Right lung (tissue), 10 donors: ENCODE measurements at places on chromosomes 16 and 17. TPM values are rescaled to one million over a fixed set of nuclear protein-coding genes. Genes with fewer than 3 reads are reported as not detected.

The CDRT15L2 gene
- polyA plus RNA-seq, result not detected

The ITGAD gene
- 0.03 TPM for polyA plus RNA-seq

The CAPNS2 gene
- 0.10 TPM for polyA plus RNA-seq

The PCGF2 gene
- 102 TPM for polyA plus RNA-seq

The MFSD6L gene
- 0.70 TPM for polyA plus RNA-seq

DNA sequence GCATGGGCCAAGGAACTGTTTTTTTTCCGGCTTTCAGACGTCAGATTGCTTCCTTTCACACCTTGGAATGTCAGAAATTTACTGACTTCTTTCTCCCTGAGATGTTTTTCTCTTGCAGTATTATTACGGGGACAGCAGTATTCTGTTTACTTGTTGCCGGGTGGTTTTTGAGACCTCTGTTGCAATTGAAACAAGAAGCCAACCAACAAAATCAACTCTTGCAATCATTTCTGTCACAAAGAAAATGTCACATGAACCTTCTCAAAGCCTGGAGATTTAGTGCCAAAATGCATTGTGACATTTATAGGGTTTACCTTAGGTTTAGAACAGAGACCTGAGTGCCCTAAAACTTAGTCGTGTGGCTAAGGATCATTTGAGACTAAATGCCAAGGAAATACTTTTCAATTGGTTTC lies 174.3 kb downstream of the MAP2K6 start:
- no peak for DNase-seq

DNA sequence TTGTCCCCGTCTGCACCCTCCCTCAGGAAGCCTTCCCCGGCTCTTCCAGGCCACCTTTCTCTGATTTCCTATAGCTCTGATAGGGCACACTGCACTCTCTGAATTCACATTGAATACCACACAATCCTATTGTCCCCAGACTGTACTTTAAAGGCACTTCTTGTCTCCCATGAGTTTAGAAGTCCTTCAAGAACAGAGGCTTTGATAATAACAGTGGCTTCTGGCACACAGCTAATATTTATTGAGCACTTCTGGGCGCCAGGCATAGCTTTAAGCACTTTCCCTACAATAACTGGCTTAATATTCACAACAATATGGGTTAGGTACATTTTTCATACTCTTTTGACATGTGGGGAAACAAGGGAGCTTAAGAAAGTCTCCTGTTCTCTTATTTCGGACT lies 169.7 kb upstream of the IRX6 start:
- no peak for DNase-seq

DNA sequence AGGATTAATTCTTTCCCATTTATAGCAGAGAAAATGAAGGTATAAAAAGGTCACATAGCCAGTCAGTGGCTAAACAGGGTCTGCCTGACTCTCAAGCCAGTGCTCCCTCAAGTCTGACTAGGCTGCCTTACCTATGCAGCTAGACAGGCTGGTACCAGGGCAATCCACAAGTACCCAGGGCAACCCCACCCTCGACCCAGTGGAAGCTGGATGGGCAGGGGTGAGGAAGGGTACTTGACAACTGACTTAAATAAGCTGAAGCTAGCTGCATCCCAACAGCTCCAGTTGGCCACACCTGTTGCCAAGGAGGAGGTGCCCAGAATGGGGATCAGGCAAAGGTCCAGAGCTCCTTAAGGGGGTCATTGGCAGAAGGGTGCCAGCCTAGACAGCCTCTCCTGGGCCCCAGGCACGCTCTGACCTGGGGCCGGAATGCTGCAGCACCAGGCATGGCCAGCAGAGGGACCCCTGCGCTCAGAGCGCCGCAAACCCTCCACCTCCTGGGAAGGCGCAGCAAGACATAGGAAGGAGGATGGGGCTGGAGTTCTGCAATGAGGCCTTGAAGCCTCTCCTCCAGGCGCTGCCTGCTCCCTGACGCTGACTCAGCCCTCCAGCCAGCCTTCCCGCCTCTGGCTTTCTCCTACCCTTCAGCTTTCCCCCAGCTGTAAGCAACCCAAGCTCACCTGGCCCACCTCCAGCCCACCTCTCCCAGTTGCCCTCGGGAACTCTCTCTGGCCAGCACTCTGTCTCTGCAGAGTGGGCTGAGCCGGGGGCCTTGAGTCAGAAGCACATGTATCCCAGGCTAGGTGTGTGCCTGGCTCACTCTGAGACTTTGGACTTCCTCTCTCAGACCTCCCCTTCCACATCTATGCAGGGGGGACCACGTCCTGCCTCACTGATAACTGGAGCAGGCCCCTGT lies 28.8 kb downstream of the MPP2 start:
- peak; percentile 62 for DNase-seq

- no peak for DNase-seq
These were observed 79.4 kb downstream of the LITAF start for GRCh38 chr16:11507350-11507749.
